EH (cell line): ENCODE measurements at places on chromosomes 6 and 20.

DNA sequence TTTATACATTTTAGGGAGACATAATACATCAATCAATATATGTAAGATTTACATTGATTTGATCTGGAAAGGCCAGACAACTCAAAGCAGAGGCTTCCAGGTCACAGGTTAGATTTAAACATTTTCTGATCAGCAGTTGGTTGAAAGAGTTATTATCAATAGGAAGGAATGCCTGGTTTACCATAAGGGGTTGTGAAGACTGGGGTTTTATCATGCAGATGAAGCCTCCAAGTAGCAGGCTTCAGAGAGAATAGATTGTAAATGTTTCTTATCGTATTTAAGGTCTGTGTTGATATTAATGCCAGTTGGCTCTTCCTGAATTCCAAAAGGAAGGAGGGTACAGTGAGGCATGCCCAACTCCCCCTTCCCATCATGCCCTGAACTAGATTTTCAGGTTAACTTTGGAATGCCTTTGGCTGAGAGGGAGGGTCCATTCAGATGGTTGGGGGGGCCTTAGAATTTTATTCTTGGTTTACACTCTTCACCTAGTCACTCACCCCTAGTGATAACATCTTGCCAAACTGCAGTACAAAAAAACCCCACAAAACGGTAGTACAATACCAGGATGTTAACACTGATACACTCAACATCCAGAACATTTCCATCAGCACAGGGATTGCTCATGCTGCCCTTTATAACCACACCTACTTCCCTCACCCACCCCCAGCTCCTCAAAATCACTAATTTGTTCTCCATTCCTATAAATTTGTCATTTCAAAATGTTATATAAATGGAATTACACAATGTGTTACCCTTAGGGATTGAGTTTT is 259.6 kb upstream of the PLN start:
- DNase-seq = peak; percentile 20

GRCh38 chr6:36099869-36100483 is 30.3 kb upstream of the MAPK13 start:
- DNase-seq = no peak

DNA sequence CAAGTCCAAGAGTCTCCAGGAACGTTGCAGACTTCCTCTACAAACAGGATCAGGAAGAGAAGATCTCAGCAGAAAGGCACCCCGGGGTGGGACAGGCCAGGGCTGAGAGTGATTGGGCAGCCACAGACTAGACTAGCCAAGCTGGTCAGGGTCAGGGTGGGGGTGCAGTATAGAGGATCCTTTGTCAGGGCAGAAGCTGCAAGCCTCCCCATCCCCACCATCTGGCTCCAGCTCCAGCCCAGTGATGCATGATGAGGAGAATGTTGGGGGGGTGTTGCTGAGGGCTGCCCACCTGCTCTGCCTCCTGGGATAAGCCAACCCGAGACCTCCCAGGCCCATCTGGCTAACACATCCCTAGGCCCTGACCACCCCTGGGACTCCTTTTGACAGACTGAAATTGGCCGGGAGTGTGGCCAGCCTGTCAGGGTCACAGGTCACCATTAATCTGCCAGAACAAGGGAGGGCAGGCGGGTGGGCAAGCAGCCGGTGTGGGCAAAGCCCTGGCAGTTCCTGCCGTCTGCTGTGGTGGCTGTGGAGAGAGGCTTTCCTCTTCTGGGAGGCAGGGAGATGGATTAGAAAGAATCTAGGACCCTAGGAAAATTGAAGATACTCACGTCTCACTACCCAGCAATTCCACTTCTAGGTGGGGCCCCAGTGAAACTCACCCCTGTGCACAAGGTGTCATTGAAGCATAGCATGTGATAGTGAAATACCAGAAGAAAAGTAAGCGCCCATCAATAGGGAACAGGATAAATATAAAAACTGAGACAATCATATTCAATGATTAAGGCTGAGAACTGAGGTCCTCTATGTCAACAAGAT is 22.1 kb upstream of the SNTA1 start:
- DNase-seq = no peak

DNA sequence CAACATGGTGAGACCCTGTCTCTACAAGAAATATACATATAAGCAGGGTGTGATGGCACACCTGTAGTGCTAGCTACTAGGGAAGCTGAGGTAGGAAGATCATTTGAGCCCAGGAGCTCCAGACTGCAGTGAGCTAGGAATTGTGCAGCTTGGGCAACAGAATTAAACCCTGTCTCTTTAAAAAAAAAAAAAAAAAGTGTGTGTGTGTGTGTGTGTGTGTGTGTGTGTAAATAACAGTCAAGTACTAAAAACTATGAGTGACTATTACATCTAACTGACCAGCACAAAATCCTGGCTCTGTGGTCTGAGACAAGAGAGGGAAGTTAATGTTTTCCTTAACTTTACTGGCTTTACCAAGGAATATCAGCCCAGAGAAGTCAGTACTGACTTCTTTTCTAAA is 32.8 kb downstream of the REPS1 start:
- no peak for DNase-seq

DNA sequence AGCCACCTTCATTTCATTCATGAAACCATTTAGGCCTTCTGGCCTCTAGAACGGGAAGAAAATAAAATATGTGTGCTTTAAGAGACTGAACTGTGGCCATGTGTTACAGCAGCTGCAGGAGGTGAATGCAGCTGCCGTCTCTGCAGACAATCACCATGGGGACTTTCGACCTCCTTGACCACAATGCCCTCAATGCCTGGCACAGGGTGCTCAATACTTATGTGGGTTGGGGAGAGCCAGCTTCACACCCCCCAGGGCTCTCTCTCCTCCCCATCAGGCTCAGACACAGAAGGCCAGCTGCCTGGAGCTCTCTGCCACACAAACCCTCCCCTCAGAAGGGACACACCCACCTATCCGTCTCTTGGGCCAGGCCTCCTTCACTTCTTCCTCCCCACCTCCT is 43.5 kb downstream of the ANKRD60 start:
- no peak for DNase-seq

- DNase-seq = no peak
These were observed 2.8 kb downstream of the BRD2 start for GRCh38 chr6:32971242-32971580.

- no peak for DNase-seq
These were observed 90.9 kb upstream of the HDDC2 start for GRCh38 chr6:125392682-125393081.

DNA sequence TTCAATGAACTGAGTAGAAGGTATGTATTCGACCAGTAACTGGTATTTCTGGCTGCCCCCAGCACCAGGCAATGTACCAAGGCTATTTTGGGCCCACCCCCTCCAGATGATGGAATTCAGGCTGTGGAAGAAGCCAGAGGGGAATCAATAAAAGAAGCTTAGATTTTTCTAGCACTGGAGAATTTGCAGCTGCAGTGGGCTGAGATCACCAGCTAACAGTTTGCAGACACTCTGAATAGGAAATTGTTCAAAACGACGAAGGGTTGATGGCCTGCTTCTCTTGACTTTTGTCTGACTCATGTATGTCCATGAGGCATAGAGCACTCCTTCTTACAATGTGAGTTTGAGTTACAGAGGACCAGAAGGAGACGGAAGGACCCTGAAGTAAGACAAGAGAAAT is 32.4 kb upstream of the FBXO9 start:
- peak; percentile 40 for DNase-seq

DNA sequence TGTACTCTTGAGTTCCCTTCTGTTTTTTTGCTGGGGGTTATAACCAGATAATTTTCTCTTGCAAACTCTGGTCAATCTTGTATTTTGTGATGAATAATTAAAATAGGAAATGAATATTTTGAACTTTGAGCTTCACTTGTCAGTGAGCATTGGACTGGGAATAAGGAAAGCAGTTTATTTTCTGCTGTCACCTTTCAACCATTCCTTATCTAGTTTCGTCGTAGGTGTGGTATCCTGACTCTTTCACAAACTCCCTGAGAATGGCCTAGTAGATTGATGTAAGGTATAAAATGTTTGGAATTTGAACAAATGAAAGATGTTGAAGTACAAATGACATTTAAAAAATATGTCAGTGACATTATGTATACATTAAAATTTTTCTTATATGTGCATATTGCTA is 98.0 kb downstream of the ZFAND3 start:
- DNase-seq = no peak
